ENCODE measurements at places on chromosomes 4 and X.
A peak's percentile ranks its signal among the peaks of the same experiment; 100 is the strongest.

- no peak for DNase-seq
These were observed 753.0 kb upstream of the NDST4 start for GRCh38 chr4:115866364-115866896.

DNA sequence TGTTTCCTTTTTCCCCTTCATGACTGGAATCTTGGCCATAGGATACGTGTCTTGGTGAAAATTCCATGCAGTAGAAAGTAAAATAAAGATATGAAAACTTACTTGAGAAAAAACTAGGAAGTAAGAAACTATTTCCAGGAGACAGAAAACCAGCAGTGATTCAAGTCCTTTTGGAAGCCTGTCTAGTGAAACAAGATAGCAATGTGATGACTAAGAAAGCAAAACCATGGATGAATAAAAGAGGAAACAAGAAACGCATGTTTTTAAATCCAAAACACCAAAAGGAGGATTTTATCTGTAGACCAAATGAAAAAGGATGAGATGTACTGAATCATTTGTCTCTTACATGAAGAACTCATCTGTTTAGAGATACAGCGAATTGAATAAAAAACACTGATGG, 1430.0 kb downstream of the ARAP2 start:
- DNase-seq, result no peak

DNA sequence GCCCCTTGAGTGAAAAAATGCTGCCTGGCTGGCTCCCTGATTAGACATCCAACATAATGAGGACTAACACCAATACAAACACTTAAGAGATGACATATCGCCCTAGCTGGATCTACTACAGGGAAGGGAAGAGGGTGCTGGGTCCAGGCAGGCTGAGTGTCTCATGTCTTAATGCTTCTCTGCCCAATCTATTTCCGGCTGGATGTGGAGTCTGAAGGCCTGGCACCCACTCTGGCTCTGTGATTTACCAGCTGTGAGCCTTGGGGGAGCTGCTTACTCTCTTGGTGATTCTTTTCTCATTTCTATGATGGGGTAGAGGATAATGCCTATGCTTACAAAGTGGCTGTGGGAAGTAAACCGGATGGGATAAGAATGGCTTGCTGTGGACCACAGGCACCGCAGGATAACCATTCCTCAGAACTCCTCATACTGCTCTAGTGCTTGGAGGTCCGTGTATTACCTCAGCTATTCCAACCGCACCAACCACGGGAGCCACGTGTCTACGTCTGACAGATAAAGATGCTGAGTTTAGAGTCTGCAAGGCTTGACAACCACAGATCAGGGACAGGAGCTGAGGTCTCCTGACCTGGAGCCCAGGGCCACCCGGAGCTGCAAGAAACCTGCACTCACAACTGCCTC, 161.7 kb downstream of the AFAP1 start:
- no peak for DNase-seq

DNA sequence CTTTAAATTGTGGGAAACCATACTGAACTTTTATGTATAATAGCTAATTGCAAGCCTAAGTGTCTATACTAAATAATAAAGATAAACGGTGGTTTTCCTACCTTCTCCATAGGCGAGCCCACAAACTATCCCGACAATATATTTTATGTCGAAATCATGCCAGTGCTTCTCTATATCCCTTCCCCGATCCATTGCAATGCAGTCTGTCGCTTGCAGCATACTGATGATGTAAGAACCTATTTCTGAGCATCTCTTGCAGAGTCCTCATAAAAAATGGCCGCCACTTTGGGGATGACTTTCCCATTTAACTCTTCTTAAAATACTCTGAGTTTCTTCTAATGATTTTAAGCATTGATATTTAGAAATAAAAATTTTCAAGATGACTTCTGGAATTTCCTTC, 58.1 kb upstream of the TLR3 start:
- DNase-seq, result no peak

DNA sequence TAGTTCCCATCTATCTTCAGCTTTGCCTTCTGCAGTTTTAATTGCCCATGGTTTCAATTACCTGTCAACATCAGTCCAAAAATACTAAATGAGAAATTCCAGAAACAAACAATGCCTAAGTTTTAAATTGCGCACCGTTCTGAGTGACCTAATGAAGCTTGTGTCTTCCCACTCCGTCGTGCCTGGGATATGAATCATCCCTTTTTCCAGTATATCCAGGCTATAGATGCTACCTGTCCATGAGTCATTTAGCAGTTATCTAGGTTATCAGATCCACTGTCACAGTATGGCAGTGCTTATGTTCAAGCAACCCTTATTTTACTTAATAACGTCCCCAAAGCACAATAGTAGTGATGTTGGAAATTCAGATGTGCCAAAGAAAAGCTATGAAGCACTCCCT, 363.6 kb upstream of the FAM241A start:
- no peak for DNase-seq

DNA sequence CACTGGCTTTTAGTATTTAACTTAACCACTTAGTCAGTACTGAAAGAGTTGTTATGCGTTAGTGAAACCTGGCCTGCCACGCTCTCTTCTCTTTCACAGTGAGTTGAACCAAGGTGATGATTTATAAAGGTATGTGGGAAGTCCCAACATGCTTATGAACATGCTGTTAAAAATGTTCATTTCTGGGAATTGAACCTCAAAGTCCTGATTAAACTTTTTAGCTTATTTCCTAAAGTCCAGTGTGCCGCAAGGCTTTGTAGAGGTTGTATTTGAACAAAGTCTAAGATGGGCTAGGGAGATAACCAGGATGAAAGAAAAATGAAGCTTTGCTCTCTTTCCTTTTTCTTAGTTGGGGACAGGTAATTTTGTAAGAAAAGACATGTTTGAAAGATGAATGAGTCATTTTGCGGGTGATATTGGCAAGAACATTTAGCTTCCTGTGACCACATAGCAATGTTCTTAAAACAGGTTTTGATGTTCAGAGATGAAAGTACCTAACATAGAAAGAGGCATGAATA, 270.3 kb downstream of the DTHD1 start:
- DNase-seq, result peak; percentile 1

DNA sequence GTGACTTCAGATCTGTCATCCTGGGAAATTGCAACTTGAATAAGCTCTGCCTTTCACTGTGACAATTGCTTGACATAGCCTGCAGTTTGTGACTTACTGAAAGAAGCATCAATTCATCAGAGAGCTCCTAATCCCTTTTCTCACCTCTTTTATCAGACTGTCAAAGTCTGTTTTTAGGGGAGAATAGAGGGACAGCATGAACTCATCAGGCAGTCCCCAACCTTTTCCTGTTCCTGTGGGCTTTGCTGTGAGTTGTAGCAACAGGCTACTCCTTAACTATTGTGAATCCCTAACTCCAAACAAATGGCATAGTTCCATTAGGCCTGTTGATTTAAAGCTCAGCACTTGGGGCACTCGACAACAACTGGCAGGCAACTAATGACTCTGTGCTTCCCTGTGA, 64.9 kb downstream of the DOCK11 start:
- DNase-seq, result no peak

GRCh38 chrX:68204521-68205038, 228.7 kb downstream of the OPHN1 start:
- no peak for DNase-seq

DNA sequence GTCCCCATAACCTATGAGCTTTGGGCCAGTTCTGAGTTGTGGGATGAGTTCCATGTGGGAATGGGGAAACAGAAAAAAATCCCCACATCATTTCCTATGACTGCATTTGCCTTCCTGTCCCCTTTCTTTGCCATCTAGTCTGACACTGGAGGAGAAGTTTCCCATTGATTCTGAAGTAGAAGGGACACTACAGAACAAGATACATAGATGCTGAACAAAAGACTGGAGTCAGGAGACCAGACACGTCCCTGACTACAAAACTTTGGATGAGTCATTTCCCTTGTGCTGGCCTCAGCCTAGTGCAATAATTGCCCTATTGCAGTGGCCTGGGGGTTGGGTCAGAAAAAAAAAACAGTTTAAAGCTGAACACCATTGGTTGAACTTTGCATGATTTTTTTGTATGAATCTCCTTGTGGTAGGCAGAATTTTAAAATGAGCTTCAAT, 22.1 kb downstream of the BEX3 start:
- no peak for DNase-seq

DNA sequence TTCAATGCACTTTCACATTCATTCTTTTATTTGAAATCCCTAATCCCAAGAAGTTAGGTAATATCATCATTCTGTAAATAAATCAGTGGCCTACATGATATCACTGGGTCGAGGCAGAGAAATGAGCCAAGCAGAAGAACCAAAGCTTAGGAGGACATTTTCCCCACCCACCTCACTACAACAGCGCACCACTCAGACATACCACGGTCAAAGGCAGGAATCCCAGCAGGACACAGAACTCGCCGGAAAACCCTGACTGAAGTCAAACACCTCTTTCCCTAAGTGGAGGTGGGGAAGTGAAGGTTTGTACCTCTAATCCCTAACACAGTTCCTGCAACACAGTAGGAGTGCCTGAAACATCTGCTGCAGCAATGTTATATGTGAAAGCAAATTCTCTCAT, 21.5 kb downstream of the RELL1 start:
- DNase-seq, result no peak

GRCh38 chrX:119194621-119195020, 41.5 kb upstream of the PGRMC1 start:
- no peak for DNase-seq

DNA sequence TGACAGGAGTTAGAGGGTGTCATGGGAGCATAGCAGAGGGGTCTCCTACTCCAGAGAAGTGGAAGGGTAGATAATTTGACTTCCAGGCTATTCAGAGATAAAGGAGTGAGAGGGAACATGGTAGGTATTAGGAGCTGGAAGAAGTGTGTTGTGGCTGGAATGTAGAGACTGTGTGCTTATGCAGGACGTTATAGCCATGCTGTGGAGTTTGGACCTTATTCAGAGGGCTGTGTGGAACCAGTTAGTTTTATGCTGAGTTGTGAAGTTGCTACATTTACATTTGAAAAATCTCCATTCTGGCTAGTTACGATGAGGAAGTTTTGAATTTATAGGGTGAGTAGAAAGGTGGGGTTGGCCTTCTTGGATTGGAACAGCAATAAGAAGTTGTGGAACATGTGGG, 67.5 kb downstream of the FIP1L1 start:
- DNase-seq, result no peak

DNA sequence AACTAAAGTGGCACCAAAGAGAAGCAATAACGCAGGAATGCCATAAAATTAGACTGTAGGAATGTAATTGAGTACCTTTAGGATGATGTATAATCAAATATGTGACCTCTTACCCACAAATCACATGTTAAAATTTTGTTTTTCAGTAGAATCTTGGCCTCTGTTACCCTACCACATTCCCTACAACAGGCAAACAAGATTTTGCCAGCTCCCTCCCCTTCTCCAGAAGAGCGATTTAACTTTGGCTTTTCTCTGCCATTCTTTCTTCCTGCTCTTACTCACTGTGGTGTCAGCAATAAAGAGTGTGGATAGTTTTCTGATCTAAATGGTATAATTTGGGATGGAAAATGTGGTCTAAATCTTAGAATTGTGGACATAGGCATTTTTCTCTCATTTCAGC, 57.2 kb downstream of the TRIM2 start:
- DNase-seq, result no peak

DNA sequence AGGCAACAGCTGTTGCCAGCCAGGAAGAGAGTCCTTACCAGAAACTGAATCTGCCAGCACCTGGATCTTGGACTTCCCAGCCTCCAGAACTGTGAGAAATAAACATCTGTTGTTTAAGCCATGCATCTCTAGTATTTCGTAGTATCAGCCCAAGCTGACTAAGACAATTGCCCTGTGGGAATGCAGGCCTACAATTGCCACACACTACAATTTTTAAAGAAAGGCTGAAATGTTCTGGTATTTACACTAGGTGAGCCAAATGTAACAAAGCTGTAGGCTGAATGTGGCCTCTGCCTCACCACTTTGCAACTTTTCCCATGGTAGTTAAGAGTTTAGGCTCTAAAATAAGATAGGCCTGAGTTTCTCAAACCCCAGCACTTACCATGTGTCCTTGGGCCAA, 59.1 kb downstream of the SPATA18 start:
- no peak for DNase-seq
